ENCODE measurements at places on chromosomes 7 and 10. TPM values are rescaled to one million over a fixed set of nuclear protein-coding genes. Genes with fewer than 3 reads are reported as not detected.

DNA sequence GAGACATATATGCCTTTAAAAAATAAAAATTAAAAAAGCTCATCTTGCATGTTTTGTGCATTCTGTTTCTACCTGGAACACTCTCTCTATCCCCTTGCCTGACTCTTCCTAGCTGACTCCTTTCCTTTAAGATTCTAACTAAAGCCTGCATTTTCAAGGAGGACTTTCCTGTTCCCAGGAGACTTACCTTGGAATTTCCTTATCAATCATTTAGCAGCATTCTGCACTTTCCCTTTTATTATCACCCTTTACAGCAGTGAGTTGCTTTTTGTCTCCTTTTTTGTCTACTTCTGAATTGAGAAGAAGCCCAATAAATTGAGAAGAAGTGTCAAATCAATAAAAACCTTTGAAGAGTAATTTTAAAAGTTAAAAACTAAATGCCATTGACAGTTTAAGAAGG is 142.2 kb upstream of the TMEM196 start:
- DNase-seq, result no peak
- H3K36me3 ChIP-seq, result no peaks in the 10 kb centered on the region
- H3K27me3 ChIP-seq, result no peaks in the 10 kb centered on the region

- no peak overlapping the region for H3K4me3 ChIP-seq
- no peak for DNase-seq
- no peaks in the 10 kb centered on the region for H3K27me3 ChIP-seq
- peaks cover 25% of the 10 kb centered on the region for H3K4me1 ChIP-seq
- H3K27ac ChIP-seq, result peak overlapping the region; percentile 47
- no peaks in the 10 kb centered on the region for H3K36me3 ChIP-seq
These were observed 354.5 kb downstream of the FGFR2 start for GRCh38 chr10:121243609-121244241.

DNA sequence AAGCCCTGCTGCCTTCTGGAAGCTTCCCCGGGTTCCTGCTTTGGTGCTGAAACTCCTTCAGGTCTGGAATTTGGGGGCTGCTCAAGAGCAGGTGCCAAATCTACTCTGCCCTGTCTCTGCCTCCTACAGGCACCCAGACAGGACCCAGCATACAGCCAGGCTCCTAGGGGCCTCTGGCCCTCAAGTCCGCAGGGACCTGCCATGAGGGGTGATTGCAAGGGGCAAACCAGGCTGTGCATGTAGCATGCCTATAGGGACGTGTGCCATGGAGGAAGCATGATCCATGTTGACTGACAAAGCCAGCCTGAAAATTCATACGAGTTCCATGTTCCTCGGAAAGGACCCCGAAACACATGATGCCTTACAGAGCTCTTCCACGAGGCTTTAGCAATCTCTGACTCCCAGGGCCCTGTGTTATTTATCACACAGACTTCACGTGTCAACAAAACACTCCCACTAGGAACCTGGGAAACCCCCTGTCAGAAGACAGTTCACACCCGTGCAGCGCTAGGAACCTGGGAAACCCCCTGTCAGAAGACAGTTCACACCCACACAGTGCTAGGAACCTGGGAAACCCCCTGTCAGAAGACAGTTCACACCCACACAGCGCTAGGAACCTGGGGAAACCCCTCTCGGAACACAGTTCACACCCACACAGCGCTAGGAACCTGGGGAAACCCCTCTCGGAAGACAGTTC is 75.3 kb upstream of the DNAAF5 start:
- H3K4me3 ChIP-seq, result no peak overlapping the region
- peaks cover 5% of the 10 kb centered on the region for H3K36me3 ChIP-seq
- H3K4me1 ChIP-seq, result no peaks in the 10 kb centered on the region
- no peaks in the 10 kb centered on the region for H3K27me3 ChIP-seq
- no peak overlapping the region for H3K27ac ChIP-seq

Gene ZP3
- total RNA-seq, result not detected

- peaks cover 27% of the 10 kb centered on the region for H3K4me1 ChIP-seq
- DNase-seq, result no peak
- H3K36me3 ChIP-seq, result peaks cover 1% of the 10 kb centered on the region
- no peak overlapping the region for H3K27ac ChIP-seq
- H3K27me3 ChIP-seq, result no peaks in the 10 kb centered on the region
- no peak overlapping the region for H3K4me3 ChIP-seq
These were observed 3.9 kb upstream of the ITGB1 start for GRCh38 chr10:32961895-32962369.

DNA sequence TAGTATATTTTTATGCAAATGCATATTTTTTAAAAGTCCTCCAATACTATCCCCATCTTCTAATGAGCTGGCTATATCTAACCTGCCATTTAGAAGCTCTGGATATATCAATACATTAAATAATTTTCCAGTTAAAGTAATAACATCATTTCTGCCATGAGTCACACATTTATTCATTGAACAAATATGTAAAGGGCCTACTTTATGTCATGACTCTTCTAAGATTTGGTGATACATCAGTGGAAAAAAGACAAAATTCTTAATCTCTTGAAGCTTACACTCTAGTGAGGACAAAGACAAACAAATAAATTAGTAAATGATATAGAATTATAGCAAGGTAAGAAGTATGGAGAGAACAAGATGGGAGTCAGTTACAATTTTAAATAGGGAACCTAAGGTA is 716.8 kb upstream of the LRRTM3 start:
- DNase-seq, result no peak
- no peak overlapping the region for H3K4me3 ChIP-seq
- H3K27me3 ChIP-seq, result no peaks in the 10 kb centered on the region
- H3K4me1 ChIP-seq, result no peaks in the 10 kb centered on the region

All from progenitor cell of endocrine pancreas (in vitro differentiated cells).